Right lung (tissue), 10 donors: ENCODE measurements at places on chromosomes 2 and 18.
A peak's percentile ranks its signal among the peaks of the same experiment; 100 is the strongest.

DNA sequence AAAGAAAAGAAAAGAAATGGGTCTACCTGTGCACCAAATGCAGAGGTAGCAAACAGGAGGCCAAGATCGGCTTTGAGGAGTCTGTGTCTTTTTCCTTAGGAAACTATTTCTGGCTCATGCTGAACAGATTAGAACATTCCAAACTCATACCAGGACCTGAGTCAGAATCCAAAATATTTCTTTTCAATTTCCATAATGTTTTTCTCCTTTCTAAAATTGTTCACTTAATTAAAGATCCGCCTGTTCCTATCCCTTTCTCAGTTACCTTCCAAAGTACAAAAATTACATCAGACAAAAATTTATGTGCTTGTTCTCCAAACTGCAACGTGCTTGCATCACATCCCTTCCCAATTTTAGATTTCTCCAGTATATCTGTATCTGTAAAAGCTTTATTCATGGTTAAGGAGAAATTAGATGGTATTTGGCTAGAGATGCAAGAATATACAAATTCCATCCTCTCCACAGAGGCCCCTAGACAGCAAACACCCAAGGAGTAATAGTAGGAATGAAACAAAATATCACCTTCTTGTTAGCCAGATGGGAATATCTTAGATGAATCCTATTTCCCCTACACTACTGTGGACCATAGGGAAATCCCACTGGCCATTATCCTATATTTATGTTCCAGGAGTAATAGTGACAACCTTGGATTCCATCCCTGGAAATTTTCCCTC, 130.6 kb downstream of the LNPK start:
- no peak for DNase-seq

DNA sequence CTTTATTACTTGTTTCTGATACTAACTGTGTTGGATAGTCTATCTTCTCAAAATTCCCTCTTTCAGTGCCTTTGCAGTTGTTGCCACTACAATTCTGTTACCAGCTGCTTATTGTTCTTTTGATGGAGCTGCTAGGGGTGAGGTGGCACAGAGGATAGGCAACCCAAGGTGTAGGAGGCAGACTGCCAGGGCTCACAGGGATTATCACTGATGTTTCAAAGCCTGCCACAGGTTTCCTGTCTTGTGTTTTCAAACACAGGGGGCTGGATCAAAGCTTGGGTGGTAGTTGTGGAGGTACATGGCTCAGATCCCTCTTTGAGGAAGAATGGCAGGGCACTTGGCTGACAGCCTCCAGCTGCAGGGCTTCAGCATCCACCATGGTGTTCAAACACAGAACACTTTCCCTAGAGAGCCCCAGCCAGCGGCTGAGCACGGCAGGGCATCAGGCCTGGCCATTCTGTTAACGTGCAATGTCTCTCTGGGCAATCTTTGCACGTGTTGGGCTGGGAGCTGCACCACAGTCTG, 87.1 kb downstream of the POLE4 start:
- no peak for DNase-seq

DNA sequence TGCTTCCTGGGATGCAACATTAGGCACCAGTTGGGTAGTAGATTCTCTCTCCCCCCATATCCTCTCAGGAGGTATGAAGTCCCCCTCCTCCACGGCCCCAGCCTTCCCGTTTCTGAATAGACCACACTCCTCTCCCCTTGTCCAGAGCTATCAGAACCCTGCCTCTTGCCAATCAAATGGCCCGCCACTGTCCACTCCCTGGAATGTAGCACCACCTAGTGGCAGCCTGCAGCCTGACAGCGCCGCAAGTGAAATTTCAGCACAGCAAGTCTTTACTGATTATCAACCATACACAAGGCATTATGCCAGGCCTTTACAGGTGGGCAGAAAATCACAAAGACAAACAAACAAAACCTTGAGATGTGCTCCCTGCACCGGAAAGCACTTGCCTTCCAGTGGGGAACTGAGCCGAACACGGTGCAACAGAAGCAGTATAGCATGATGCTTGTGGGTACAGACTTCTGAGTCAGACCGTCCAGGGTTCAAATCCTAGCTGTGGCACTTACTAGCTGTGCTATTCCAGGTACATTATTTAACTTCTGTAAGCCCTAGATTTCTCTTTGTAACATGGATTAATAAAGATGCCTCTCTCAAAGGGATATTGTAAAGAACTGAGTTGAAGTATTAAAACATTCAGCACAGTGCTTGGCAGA, 174.0 kb downstream of the SMAD2 start:
- DNase-seq = no peak

GRCh38 chr2:160884056-160884455, 276.2 kb upstream of the TANK start:
- DNase-seq = no peak

- no peak for DNase-seq
Measured at GRCh38 chr2:205957452-205958154, 128.4 kb downstream of the INO80D start.

GRCh38 chr2:81260320-81260719, 955.8 kb upstream of the LRRTM1 start:
- DNase-seq = no peak

DNA sequence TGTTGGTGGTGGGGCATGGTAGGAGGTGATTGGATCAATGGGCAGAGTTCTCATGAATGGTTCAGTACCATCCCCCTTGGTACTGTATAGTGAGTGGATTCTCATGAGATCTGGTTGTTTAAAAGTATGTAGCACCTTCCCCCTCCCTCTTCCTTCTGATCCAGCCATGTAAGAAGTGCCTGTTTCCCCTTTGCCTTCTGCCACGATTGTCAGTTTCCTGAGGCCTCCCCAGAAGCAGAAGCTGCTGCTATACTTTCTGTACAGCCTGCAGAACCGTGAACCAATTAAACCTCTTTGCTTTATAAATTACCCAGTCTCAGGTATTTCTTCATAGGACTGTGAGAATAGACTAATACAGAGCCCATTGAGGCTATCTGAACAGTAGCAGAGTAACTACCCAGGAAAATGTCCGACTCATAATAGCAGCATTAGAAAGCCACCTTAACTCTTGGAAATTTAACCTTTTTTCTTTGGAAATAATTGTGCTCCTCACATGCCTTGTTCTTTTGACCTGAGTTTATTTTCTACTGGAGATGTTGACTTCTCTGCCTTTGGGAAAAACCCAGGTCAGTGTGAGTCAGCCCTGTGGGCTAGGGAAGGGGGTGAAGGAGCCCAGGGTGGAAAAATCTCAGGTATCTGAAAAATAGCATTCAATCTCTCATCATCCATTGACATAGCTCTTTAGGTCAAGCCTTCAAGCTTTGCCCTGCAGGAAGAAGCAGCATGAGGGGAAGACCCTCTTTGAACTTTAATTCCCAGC, 18.1 kb downstream of the CYP1B1 start:
- no peak for DNase-seq

DNA sequence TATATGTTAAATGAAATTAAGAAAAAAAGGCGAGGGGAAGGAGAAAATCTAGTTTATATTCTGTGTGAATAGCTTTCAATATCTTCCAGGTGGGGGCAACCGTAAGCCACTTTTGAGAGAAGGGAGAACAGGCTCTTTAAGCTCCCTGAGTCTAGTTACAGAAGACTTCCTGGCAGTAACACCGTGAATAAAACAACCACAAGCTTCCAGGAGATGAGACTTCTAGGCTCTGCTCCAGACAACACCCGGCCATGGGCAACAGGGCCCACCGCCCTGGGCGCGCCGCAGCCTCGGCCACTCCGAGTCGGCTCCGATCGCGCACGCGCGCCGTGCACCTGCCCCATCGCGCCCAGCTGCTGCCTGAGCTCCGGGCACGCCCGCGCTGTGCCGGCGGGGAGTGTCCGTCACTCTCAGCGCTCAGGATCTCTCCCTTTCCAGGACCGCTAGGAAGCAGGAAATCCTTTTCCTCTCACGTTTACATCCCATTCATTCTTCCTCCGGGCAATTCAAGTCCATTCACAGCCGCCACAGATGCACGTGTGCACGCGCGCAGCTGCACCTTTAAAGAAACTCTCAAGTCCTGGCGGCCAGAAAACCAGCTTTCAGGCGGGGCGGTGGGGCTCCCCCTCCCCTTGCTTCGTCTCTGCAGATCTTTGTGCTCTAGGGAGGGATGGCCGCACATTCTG, 19.4 kb upstream of the PAX3 start:
- DNase-seq = peak; percentile 68

GRCh38 chr18:8008033-8008432, 440.9 kb downstream of the PTPRM start:
- DNase-seq = no peak

- no peak for DNase-seq
Measured at GRCh38 chr18:78526923-78527711, 452.5 kb upstream of the SALL3 start.

DNA sequence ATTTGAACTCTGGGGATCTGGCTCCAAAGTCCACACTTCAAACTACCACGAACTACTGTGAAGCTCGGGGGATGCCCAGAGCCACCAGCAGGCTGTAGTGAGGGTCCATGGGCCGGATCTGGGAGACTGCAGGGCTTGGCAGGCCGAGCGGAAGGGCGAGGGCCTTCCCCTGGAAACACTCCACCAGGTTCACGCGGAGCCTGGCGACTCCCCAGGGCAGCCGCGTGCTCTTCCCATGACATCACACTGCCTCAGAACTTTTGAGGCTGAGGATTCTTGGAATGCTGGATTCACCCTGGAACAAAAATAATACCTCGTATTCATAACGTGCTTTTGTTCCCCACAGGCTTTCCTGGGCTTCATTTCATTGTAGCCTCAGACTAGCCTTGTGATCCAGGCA, 201.0 kb downstream of the SMAD7 start:
- no peak for DNase-seq

DNA sequence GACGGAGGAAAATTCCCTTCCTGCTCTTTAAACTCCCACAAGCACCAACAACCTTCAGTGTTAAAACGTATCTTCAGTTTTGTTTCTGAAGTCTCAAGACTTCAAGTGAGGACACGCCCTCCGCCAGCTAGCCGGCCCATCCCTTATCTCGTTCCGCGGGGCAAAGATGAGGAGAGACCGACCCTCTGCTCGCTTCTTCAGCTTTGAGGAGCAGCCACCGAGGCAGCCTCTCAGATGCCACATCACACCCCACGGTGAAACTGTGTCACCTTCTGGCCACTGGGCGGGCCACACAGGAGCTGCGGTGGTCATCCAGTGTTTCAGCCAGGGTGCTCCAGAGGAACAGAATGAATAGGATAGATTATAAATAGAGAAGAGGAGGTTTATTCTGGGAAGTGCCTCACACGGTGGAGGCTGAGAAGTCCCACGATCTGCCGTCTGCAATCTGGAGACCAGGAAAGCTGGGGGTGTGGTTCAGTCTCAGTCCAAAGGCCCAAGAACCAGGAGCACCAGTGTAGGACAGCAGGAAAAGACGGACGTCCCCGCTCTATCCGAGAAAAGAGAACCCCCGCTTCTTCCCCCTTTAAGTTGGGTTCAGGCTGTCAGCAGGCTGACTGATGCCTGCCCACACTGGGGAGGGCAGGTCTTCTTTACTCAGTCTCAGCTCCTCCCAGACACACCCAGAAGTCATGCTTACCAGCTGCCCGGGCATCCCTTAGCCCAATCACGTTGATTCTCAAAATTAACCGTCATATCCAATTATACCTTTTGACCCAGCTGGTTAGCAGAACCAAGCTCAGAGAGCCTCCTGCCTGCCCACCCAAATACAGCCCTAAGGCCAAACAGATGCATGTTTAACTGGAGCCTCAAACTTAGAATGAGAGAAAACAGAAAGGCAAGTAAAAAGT, 399.7 kb upstream of the ID2 start:
- no peak for DNase-seq

DNA sequence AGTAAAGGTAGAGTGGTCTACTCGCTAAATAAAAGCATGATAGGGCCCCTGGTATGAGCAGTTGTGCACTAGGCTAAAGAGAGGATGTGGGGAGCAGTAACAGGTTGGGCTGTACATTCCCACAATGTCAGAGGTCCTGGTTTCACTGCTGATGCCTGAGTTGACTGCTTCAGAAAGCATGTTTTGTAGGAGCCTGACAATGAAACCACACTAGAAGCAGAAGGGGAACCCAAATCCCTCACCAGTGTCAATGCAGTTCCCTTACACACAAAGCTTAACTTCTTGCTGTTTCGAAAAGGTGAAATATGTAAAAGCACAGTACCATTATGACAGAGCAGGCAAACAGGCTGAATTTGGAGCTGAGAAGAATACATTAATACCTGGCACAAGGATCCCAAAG, 291.7 kb upstream of the KYNU start:
- no peak for DNase-seq

DNA sequence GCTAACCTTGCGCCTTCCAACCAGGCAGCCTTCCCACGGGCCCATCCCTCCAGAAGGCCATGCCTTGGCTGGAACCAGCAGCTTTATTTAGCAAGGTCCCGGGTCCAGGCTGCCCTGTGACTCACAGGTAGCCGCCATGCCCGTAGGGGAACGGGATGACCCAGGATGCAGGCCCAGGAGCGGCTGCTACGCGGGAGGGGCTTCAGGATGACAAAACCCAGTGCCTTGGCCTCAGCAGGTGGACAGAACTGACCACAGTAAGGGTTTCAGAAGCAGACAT, 63.3 kb downstream of the RTP5 start:
- no peak for DNase-seq

DNA sequence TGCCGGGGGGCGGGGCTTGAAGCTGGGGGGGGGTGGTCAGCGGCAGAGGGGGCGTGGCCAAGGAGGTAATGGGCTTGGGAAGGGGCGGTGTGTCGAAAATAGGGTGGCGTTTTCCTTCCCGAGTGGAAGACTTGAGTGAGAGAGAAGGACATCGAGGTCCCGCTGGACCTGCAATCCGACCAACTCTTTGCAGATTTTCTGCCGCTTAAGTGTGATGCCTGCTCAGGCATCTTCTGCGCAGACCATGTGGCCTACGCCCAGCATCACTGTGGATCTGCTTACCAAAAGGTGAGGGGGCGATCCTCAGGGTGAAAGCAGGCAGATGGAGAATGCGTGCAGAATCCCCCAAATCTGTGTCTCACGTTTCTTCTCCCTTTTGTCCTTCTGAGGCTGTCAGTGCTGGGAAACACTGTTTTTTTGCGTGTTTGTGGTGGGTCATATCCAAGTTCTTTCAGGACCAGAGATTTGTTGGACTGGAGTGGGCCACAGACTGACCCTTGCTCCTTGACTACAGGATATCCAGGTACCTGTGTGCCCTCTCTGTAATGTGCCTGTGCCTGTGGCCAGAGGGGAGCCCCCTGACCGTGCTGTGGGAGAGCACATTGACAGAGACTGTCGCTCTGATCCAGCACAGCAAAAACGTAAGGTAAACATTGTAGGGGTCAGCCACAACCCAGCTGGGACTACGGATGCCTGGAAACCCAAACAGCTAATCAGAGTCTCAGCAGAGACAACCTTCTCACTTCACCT, 727 bp downstream of the ZFAND2B start:
- no peak for DNase-seq

DNA sequence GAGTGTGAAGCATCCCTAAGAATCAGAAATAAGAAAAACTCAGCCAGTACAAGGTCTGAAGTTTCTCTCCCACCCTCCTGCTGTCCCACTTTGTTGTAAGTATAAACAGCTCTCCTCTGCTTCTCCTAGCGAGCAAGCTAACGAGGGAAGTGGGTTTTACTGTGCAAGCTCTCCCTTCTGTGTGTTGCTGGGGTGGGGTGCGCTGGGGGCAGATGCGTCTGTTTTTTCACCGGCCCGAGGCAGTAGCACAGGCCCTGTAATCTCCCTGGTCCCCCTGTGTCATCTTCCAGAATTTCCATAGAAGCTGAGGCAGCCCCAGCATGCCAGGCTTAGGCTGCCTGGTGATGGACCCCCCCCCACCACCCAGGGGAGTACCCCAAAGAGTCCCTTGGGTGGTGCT, 9.4 kb upstream of the CXCR4 start:
- DNase-seq = no peak
